Erythroblast (primary cell): ENCODE measurements at places on chromosomes 13 and 19.

DNA sequence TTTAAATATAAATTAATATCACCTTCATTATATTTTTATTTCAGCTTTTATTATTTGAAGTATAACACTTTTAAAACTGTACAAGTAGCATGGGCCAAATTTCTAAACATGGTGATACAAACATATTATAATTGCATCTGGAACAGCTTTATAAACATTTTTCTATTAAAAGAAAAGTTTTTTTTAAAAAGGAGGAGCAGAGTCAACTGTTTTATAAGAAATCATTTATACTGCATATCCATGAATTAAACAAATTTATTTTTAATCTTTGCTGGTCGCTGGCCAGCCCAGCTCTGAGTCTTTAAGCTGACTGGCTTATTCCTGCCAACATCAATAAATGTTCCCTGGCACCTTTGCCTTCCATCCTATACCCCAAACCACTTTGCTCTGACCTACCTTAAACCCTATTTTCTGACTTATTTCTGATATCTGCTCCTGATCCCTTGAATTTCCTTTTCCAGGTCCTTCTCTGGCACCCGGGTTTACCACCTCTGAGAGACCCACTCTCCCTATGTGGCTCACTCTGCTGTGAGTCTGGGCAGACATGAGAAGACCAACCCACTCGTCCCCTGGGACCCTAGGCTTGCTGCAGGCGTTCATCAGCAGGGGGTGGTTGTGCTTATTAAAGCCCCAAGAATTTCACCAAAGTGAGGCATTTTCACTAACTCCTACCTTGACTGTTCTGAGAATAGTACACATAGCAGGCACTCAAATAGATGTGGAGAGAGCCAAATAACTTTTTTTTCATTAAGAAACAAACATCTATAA, 220.3 kb downstream of the KLF12 start:
- DNase-seq, result no peak

GRCh38 chr13:23620613-23621315, 50.6 kb downstream of the TNFRSF19 start:
- DNase-seq, result no peak

- no peak for DNase-seq
Observed at GRCh38 chr19:50199259-50199555, 4.2 kb upstream of the MYH14 start.

- DNase-seq, result no peak
Observed at GRCh38 chr13:51581148-51581820, 3.0 kb upstream of the WDFY2 start.

GRCh38 chr19:17074634-17075034, 618 bp downstream of the HAUS8 start:
- no peak for DNase-seq

DNA sequence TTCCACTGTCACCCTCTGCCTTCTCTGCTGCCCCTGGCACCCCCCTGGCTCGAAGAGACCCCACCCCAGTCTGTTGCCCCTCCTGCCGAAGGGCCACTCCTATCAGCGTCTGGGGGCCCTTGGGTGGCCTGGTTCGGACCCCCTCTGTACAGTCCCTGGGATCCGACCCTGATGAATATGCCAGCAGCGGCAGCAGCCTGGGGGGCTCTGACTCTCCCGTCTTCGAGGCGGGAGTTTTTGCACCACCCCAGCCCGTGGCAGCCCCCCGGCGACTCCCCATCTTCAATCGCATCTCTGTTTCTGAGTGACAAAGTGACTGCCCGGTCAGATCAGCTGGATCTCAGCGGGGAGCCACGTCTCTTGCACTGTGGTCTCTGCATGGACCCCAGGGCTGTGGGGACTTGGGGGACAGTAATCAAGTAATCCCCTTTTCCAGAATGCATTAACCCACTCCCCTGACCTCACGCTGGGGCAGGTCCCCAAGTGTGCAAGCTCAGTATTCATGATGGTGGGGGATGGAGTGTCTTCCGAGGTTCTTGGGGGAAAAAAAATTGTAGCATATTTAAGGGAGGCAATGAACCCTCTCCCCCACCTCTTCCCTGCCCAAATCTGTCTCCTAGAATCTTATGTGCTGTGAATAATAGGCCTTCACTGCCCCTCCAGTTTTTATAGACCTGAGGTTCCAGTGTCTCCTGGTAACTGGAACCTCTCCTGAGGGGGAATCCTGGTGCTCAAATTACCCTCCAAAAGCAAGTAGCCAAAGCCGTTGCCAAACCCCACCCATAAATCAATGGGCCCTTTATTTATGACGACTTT, 2.0 kb downstream of the ZFP36 start:
- DNase-seq, result no peak

DNA sequence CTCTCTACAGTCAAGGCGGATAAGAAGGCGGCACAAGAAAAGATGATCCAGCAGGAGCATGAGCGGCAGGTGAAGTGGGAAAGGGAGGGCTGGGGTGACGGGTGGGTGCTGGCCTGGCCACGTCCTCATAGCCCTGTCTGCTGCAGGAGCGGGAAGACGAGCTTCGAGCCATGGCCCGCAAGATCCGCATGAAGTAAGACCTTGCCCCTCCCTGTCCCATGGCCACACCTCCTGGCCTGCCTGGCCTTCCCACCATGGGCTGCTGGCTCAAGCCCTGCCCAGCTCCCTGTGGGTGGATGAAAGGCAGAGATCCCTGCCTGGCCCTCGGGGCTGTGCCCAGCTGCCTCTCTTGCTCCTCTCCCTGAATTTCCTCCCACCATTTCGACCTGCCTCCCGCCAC, 7.2 kb downstream of the ZNF296 start:
- DNase-seq, result no peak

DNA sequence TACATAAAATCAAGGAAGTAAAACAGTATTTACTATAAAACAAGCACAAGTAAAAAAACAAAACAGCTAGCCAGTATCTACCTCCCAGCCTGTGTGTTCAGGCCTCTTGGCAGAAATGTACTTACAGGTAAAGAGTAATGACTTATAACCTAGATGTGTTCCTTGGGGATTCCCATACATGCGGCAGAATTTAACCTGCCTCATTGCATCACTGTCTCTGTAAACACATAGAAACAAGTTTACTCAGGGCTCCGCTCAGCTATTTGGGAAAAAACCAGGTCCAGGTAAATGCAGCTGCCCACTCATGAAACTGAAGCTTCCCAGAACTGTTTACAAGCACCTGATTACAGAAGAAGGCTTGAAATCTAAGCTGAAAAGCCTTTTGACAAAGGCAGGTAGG, 50.7 kb upstream of the SERP2 start:
- DNase-seq, result no peak

DNA sequence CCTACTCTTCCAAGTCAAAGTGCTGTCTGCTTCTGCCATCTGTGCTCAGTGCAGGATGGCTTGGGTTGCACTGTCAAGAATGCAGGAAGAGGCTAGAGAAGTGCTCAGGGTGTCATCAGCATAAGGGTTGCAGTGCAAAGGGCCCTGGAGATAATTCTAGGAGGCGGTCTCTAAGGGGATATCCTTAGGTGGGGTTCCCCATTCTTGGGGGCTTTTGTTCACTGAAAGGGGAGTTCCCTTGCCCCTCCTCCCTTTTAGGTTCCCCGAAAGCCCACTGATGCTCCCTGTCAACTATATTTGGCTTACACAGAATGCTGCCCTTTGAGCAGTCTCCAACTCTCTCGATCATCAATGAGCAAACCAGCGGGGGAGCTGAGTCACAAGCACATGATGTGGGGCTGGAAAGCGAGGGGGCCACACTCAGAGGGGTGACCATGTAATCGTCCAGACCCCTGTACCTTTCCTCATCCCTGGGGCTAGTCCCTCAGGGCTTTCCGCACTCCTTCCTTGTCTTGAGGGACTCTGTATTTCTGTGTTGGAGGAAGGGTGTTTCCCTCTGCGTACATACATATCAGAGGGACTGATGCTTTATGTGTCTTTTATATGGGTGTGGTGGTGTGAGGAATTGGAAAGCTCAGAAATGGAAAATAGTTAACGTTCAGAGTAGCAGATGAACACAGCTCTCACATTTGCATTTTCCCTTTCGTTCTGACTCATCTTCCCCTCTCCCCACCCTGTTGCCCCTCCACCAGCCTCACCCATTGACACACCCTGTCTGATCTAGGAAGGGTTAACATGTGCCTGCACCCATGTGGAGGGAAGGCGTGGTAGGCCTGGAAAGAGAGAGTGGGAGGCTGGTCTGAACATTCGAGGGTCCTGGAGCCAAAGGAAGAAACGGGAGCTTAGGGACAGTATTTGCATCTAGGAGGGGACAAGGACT, 6.7 kb downstream of the ZBTB32 start:
- DNase-seq, result no peak

- DNase-seq, result no peak
Observed at GRCh38 chr19:4061683-4062418, 4.8 kb downstream of the ZBTB7A start.

- no peak for DNase-seq
Observed at GRCh38 chr19:38842439-38843174, 7.2 kb downstream of the HNRNPL start.

DNA sequence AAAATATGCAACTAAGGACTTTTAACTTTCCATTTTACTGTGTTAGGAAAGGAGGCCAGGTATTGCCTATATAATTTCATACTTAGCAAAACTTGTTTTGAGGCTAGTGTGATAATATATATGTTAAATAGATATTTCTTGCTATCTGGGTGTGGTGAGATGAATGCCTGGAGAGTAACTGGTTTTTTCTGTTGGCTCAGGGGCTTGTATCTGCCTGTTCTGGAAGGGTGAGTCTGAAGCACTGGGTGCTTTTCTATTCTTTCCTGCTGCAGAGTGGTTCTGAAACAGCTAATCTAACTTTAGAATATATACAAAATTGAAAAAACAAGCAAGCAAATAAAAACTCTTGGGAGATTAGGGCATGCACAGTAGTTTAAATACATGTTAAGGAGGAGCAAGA, 64.6 kb upstream of the MYCBP2 start:
- DNase-seq, result no peak

GRCh38 chr13:28237944-28238343, 99.6 kb downstream of the PAN3 start:
- DNase-seq, result no peak

DNA sequence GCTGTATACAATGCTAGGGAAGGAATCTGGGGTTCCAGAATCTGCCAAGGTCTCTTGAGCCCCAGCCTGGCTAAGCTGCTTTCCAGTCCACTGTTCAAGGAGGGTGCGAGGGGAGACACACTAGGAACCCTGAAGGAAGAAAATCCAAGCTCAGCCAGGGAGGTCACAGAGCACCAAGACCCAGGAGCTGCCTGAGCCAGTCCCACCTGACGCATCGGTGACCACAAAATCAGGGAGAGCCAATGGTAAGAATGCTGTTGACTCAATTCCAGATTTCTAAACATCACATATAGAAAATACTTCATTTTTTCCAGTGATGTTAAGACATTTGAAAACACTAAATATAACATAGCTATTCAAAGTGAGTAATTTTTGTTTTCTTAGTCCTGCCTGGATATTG, 50.1 kb downstream of the CEP89 start:
- no peak for DNase-seq

- DNase-seq, result no peak
Observed at GRCh38 chr19:40360708-40361241, 12.3 kb downstream of the PLD3 start.

GRCh38 chr19:1239796-1240737, 1.5 kb upstream of the ATP5F1D start:
- DNase-seq, result peak; percentile 95

DNA sequence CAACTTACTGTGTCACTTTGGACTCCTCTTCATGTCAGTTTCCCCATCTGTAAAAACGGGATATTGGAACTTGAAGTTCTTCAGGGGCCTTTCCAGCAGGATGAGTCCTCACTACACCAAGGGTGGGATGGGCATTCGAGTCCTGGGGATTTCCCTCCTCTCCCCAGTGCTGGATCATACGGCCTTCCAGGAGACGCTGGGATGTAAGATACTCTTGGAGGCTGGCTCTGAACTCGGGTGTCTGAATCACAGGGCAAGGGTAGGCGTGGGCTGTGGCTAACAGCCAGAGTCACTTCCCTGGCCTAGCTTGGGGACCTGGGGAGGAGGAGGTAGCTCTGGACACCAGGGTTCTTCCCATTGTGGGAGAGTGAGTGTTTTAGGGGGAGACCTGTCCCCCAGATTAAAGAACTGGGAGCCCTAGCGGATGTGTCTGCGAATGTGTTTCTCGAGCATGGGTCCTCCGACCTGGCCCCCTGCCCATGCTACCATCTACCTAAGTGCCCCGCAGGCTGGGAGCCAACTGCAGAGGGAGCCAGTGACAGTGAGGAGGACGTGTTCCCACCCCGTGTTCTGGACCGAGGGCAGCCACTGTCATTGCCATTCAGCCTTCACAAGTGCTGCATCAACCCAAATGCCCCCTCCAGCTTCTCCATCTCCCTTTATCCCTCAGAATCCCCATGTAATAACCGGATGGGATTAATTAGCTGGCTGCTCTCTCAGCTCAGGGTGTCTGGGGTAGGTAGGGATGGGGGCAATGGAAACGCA, 2.4 kb upstream of the CYTH2 start:
- no peak for DNase-seq

DNA sequence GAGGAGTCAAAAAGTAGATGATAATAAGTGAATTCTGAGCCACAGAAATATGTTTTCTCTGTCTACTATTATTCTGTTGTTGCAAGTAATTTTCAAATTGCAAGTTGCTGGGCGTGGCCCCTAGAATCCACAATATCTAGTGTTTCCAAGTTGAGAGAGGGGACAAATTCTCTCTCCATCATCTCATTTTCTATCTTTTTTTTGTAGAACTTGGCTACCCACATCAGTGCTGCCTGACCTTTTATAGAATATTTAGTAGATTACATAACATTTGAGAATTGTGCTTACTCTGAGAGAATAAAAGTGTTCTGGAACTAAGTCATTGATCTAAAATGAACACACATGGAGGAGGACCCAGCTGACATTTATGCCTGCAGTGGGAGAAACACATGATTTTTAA, 110.9 kb upstream of the CSNK1A1L start:
- DNase-seq, result no peak
